ENCODE measurements at places on chromosomes 1 and 21.

- no peak for DNase-seq
Observed at GRCh38 chr1:42943166-42943565, 15.5 kb downstream of the SLC2A1 start.

- no peak for DNase-seq
Observed at GRCh38 chr21:33808715-33809367, 106.8 kb downstream of the ATP5PO start.

GRCh38 chr1:10788592-10789006 is 7.8 kb downstream of the CASZ1 start:
- no peak for DNase-seq

DNA sequence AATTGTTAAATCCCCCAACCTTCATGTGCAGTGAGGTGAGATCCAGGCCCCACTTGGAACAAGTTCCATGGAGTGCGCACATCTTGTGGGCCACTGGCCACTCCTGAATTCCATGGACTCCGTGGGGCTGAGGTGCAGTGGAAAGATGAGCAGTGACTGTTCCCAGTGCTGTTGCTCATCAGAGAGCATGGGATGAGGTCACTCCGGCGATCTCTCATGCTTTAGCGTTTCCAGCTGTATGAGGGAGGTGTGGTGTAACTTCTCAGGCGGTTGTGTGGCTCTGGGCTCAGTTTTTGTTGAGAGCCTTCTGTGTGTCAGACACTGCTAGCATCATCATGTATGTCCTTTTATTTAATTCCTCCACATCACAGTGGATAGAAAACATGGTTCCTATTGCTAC is 96.2 kb downstream of the GALNT2 start:
- DNase-seq = no peak

GRCh38 chr1:25068829-25069228 is 138.8 kb upstream of the RUNX3 start:
- no peak for DNase-seq

Measured in GM12891 (cell line).